ENCODE measurements at places on chromosomes 7 and 10. TPM values are rescaled to one million over a fixed set of nuclear protein-coding genes. Genes with fewer than 3 reads are reported as not detected.

The CFAP46 gene
- total RNA-seq, result not detected

The CRCP gene
- 38.7 TPM for total RNA-seq

The MMD2 gene
- not detected for total RNA-seq

The ARHGEF35 gene
- 1.1 TPM for total RNA-seq

The FKBP6 gene
- total RNA-seq, result not detected

The LIPM gene
- total RNA-seq, result not detected
